ENCODE measurements at places on chromosomes 2 and 18.

DNA sequence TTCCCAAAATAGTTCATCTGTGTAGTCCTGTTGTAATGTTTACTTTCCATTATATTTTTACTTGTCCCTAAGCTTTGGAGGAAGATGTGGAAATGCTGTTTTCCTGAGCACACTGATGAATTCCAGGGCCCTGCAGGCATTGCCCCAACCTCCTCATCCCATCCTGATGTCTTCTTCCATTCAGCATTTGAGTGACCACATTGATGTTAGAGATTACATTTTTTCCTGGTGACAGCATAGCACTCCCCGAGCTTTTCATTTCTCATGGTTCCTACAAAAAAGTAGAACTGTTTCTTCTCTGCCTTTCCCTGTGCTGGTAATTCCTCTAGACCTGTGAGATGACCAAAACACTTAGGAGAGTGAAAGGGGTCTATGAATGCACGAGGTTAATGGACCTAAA is 4.8 kb downstream of the IL36A start:
- no peak for DNase-seq

DNA sequence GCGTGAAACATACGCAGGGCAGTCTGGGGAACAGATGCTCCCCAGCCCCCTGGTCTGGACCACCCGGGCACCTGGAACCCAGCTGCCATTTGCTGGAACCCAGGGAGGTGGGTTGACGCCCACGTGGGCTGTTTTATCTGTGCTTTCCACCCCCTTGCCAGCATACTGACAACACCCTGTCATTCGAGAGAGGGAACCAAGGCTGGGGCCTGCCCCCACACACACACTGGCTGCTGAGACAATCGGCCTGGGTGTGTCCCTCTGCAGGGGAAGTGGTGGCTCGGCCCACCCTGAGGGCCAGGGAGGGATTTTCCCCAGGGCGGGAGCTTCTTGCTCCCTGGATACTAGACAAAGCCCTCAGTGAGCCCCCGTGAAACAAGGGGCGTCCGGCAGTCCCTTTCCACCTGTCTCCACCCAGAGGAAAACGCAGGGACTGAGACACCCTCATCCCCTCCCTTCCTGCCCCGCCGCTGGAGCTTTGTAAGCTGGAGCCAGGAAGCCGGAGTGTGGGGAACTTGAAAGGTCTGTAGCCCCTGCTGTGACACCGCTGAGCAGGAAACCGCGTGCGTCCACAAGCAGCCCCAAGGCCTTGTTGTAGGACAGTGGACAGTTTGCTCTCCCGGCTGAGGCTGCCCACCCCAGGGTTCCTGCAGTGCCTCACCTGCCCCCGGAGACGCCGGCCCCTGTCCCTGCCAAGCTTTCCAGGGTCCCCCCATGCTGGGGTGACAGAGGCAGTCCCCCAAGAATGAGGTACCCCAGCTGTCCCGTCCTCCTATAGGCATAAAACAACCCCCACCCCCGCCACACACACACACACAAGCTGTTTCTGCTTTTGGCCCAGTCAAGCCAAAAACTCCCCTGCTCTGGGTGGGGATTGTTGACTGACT is 14.1 kb upstream of the KLF11 start:
- no peak for DNase-seq

DNA sequence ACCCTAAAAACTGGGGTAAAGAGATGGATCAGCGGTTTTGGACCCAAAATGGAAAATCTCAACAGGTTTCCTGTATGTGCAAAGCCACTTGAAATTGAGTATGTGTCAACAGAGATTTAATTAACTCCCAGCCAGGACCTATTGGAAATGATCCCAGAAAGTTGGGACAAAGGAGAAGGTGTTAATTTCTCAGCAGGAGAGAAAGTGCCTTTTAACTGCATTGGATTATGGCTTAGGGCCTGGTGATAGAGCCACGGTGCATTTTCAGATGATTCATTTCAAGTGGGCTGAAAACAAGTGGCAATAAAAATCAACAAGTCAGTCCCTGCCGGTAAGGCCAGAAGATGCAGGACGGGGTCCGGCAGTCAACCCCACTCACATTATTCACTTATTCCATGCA is 80.2 kb upstream of the BCL11A start:
- no peak for DNase-seq

DNA sequence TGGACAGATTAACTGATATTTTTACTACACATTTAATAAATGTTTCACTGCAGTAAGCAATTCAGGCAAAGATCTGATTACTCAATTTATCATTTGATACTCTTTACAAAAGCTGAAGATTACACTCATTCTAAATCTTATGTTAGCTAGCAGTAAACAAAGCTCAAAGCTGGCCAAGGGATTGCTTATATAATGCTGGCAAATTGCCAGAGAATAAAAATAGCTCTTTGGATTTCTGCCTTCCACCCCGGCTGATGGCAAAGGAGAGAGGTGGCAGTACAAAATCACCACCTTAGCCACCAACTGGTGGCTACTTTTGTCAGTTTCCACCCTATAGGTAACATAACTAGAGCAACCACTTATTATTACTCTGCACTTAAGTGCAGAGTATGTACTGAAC is 320.5 kb downstream of the FSIP2 start:
- DNase-seq, result no peak

DNA sequence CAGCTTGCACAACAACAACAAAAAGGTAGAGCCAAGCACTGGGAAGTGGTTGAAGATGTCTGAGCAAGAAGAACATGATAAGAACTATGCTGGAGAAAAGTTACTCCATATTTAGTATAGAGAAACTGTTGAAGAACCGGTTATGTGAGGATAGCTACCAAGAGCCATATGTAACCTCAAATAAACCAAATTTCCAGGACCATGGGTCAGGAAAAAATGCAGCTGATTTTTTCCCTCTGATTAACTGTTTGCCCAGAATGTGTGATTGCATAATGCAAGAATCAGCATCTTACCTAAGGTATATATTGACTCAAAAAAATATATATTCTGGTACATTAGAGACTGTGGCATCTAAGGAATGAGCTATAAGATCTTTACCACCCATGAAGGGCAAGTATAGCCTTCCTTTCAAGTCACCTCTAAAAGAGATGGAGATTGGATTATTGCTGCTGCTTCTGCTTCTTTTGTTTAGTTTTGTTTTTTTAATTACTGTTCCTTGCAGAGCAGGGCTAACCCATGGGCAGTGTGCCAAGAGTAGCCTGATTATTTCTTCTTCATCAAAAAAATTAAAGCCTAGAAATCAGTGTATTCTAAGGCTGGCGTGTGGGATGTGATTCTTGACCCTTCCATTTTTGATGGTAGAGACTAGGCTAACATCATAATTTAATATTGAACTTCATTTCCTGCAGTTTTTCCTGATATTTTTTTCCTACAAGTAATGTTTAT is 76.9 kb upstream of the MAP3K20 start:
- no peak for DNase-seq

DNA sequence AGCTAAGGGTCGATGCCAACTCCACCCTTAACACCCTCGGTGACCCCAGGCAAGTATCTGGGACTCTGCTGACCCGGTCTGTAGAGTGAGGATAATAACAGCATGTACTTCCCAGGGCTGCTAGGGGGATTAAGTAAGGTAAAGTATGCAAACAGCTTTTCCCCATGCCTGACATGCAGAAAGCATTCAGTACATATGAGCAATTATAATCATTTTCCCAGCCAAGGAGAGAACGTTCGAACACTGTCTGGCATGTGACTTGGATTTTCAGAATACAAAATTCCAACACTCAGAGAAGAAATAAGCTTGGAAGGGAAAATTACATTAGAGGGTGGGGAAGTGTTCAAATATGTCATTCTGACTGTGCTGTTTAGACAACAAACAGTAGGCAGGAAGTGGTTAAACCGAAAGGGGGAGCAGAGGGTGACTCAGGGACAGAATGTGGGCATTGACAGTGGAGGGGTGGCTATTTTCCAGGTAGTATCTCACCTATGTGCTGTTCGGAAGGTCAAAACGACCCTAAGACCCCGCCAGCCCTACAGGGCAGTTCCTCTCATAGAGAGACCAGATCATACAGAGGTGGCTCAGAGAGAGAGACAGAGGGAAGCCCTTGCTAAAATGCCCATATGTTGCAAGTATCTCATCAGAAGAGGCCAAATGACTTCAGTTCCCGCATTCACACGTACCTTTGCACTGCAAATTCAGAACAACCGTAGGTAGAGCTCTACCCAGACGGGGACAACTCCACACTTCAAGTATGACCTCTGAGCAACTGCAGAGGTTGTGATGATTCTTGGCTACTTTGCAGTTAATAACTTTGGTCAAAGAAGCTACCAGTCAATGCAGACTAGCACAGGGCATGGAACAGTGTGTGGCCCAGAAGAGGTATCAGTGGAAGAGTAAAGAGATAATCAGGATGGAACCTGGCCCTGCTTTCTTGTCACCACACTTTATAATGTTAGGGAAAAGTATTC is 14.8 kb downstream of the ASPRV1 start:
- DNase-seq, result peak; percentile 36

DNA sequence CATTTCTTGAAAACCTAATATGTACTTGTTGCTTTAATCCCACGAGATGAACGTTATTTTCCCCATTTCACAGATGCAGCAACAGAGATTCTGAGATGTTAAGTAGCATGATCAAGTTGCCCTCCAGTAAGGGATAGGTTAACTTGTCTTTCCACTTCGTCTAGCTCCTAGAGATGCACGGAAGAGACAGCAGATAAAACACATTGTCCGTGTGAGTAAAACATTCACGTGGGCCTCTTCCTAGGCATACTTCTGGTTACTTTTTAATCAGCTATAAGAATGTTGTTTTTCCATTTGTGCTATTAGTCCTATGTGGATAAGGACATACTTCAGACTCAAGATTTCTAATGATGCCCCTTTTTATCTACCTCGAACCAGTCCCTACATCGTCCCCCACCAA is 1.2 kb upstream of the ARHGAP28 start:
- DNase-seq, result no peak

DNA sequence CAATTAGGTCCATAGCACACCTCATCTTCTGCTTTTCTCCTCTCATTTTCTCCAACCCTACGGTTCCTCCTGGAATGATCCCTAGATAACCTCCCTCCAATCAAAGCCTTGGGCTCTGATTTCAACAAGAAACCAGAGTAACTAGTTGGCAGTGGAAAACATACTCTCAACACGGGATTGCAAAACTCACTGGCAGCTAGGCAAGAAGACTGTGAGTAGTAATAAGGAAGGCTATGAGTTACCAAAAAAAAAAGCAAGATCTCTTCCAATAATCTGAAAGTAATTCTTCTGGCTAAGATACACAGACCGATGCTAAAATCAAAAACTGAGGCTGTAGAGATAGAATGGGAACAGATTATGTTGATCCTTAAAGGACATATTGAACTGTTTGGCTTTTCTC is 28.4 kb upstream of the CCDC102B start:
- DNase-seq, result no peak

- no peak for DNase-seq
Measured at GRCh38 chr2:240640939-240641338, 15.7 kb downstream of the GPR35 start.

DNA sequence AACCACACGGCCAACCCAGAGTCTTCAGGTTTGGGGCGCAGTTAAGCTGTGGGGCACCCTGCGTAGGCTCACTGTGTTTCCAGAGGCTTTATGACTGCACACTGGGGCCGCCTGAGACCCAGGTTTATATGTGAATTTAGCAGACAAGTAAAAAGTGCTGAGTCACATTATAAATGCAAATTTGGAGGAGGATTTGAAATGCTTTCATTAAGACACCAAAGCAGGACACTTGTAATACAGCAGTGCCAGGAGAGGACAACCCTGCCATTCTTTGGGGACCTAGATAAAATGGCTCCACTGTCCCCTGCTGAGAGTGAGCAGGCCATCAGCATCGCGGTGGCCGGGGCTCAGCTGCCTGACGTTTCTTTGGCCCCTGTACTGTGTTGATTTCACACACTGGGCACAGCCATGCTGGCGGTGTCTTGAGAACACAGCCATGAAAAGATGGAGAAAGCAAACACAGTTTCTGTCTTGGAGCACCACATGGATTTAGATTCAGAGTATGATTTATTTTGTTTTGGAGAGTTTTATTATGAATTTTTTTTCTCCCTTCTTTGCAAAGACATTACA is 10.2 kb downstream of the ACKR3 start:
- DNase-seq, result no peak

DNA sequence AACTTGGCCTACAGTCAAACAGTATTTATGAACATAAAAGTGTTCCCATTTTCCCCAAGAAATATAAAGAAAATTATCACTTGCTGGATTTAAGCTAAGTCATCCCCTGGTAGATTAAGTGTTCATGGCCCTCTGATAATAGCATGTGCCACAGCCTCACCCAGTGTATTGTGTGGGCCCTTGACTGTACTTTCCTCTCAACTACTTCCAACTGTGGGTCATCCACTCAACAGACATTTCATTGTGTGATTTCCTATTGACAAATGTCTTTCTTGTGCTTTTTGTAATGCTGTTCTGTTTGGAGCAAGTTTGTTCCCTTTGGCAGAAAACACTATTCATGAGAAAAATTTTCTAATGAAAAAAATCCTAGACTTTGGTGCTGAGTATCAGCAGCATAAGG is 48.4 kb upstream of the TMEM17 start:
- no peak for DNase-seq

DNA sequence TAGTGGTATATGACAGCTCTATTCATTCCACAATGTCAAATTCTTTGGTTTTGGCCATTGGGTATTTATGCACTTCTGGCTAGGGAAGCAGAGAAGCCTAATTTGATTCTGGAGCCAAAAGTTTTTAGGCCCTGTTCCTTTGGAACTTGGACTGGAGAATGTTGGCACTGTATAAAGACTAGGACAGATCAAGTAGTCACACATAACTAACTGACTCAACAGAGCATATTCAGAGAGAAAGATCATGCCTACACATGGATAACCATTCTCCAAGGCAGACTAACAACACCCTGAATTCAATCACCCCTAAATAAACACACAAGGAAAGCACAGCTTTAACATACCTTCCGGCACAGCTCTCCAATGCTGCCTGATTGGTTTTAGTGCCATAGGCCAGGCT is 62.9 kb downstream of the ARHGAP15 start:
- no peak for DNase-seq

DNA sequence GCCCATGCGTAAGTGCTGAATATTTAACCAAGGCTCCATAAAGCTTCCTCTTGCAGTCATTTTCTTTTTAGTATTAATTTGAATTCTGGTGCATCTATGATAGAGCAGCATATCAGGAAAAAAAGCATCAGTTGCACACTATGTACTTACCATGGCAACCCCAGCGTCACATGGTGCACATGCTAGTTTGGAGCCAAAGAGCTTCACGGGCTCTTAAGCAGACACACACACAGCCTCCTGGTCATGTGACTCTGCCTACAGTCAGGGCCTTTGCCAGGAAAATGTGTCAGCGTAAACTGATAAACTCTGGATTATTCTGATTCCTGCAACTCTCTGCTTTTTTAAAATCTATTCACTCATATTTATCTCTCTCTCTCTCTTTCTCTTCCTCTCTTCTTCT is 30.2 kb downstream of the NYAP2 start:
- DNase-seq, result no peak
